ENCODE measurements at places on chromosomes 7 and 10. TPM values are rescaled to one million over a fixed set of nuclear protein-coding genes. Genes with fewer than 3 reads are reported as not detected.

GRCh38 chr7:128031901-128032604 is 816 bp upstream of the LRRC4 start:
- DNase-seq: peak; percentile 84
- H3K27ac ChIP-seq: peak overlapping the region; percentile 72
- H3K27me3 ChIP-seq: no peaks in the 10 kb centered on the region
- H3K36me3 ChIP-seq: no peaks in the 10 kb centered on the region
- peaks cover 9% of the 10 kb centered on the region for H3K4me1 ChIP-seq
- H3K4me3 ChIP-seq: peak overlapping the region; percentile 59

DNA sequence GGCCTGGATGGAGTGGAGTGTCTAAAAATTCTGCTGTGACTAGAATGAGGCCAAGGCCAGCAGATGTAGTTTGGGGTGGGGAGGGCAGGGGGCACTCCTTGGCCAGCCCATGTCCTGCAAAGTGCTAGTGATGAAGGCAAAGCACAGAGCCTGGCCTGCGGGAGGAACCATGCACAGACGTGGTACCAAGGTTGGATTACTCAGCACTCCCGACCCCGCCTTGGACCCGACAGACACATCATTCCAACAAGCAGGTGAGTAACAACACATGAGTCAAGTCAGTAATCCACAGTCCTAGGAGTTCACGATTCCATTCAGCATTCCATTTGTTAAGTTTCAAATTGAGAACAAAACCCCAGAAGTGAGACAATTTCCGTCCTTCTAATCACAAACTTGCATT is 317.3 kb downstream of the TCERG1L start:
- no peak overlapping the region for H3K27ac ChIP-seq
- no peak for DNase-seq
- no peaks in the 10 kb centered on the region for H3K4me1 ChIP-seq
- no peak overlapping the region for H3K4me3 ChIP-seq
- H3K27me3 ChIP-seq: no peaks in the 10 kb centered on the region

Gene PDGFA
- 11.6 TPM for total RNA-seq

DNA sequence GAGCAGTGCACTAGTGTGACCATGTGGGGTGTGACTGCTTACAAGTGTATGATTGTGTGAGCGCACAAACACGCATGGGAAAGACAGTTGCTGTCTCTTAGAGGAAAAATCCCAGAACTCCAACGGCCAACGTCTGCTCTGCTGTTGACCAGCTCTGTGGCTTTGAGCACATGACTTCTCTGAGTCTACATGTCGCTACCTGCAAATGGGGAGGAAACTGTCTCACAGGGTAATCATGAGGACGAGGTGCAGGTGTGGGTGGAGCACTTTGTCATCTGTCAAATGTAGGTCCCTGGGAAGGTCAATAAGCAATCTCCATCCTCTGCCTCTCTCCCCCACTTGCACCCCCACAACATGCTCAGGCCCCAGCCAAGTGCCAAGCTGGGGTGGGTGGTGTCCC is 31.2 kb upstream of the TLX1 start:
- no peaks in the 10 kb centered on the region for H3K36me3 ChIP-seq
- H3K4me3 ChIP-seq: no peak overlapping the region
- no peaks in the 10 kb centered on the region for H3K4me1 ChIP-seq
- H3K27ac ChIP-seq: no peak overlapping the region

Gene KNDC1
- 35.9 TPM for total RNA-seq

Gene EPHB4
- total RNA-seq: 95.2 TPM

- no peaks in the 10 kb centered on the region for H3K4me1 ChIP-seq
- no peaks in the 10 kb centered on the region for H3K36me3 ChIP-seq
- H3K27ac ChIP-seq: no peak overlapping the region
- DNase-seq: peak; percentile 36
- H3K27me3 ChIP-seq: peaks cover 3% of the 10 kb centered on the region
- no peak overlapping the region for H3K4me3 ChIP-seq
Observed at GRCh38 chr10:98045785-98046389, 15.5 kb upstream of the CRTAC1 start.

Gene MYL10
- total RNA-seq: not detected

GRCh38 chr7:95716357-95717122 is 55.8 kb upstream of the DYNC1I1 start:
- DNase-seq: no peak
- H3K27ac ChIP-seq: no peak overlapping the region
- no peaks in the 10 kb centered on the region for H3K27me3 ChIP-seq
- H3K4me1 ChIP-seq: no peaks in the 10 kb centered on the region
- no peak overlapping the region for H3K4me3 ChIP-seq

GRCh38 chr7:78420001-78420400 is 621.4 kb downstream of the PHTF2 start:
- no peak for DNase-seq
- no peaks in the 10 kb centered on the region for H3K36me3 ChIP-seq
- no peak overlapping the region for H3K4me3 ChIP-seq
- H3K4me1 ChIP-seq: no peaks in the 10 kb centered on the region
- H3K27ac ChIP-seq: no peak overlapping the region

- H3K4me1 ChIP-seq: no peaks in the 10 kb centered on the region
- no peak for DNase-seq
- no peaks in the 10 kb centered on the region for H3K36me3 ChIP-seq
Observed at GRCh38 chr10:49644035-49644646, 30.3 kb downstream of the CHAT start.

- DNase-seq: peak; percentile 13
- no peaks in the 10 kb centered on the region for H3K27me3 ChIP-seq
- no peak overlapping the region for H3K27ac ChIP-seq
- no peak overlapping the region for H3K4me3 ChIP-seq
- H3K4me1 ChIP-seq: peaks cover 18% of the 10 kb centered on the region
- H3K36me3 ChIP-seq: no peaks in the 10 kb centered on the region
Observed at GRCh38 chr10:75280236-75280635, 44.5 kb upstream of the COMTD1 start.

All from adrenal gland (tissue), 19 donors.